ENCODE measurements at places on chromosomes 5 and 9.

DNA sequence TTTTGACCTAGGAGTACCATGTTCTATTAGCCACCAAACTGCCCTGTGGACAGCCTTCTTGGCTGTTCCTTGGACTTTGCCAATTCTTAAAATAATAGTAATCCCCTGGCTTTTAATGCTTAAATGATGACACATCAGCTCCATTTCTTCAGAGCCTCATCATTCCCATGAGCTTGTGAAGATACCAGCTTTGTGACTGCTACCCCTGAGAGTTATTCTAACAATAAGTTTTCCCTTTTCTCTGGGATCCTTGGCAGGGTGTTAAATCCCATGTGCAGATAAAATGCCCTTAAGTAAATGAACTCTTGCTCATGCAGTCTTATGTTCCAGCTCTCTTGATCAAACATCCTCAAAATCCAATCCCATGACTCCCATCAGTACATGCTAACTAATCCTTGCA, 415.3 kb downstream of the CETN3 start:
- no peak for DNase-seq

DNA sequence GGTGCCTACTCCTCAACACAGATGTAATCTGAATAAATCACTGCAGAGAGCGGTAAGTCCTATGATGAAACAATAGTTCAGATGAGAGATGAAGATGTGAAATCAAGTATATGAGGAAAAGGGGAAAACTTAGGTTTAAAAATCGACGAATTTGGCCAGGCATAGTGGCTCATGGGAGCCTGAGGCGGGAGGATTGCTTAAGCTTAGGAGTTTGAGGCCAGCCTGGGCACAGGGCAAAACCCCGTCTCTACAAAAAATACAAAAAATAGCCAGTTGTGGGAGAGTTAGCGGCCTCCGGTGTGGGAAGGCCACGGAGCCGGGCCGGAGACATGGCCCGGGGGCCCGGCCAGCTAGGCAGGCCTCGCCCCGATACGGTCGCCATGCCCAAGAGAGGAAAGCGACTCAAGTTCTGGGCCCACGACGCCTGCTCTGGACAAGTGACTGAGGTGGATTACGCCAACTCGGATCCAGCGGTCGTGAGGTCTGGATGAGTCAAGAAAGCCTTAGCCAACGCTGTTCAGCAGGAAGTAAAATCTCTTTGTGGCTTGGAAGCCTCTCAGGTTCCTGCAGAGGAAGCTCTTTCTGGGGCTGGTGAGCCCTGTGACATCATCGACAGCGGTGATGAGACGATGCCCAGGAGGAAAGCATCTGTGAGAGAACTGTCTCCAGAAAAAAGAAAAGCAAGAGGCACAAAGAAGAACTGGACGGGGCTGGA, 62.8 kb upstream of the SUB1 start:
- no peak for DNase-seq

DNA sequence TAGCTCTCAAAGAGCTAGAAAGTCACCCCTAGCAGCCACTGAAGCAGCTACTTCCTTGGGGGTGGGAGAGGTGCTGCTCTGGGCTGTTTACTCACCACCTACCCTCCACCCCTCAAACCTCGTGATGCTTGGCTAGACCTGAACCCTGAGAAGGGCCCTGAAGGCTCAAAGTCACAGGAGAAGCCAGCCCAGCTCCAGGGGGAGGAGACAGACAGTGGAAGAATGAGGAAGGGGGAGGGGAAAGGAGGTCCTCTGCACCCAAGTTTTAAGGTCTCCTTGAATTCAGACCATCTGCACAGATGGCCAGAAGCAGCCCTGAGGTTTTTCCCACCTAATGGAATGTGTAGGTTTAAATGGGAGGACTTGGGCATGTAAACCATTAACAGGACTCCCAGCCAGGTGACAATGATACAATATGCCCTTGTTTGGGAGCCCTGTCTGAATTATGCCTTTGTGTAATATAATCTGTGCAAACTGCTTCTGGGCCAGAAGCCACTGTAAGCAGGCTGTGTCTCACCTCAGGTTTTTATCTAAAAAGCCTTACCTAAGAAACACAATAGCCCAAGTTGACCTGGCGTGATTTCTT, 180.5 kb downstream of the PIK3R1 start:
- no peak for DNase-seq

- DNase-seq: no peak
These were observed 18.5 kb downstream of the MRPS27 start for GRCh38 chr5:72301557-72301956.

DNA sequence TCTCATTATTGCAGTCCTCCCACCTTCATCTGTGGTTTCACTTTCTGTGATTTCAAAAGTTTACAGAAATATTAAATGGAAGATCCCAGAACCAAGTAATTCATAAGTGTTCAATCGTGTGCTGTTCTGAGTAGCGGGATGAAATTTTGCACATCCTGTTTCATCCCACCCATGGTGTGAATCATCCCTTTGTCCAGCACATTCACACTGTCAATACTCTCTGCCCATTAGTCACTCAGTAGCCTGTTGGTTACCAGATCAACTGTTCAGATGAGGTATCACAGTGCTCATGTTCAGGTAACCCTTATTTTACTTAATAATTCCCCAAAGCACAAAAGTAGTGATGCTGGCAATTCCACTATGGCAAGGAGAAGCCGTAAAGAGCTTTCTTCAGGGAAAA, 26.8 kb downstream of the FAM81B start:
- DNase-seq: no peak

GRCh38 chr9:109868207-109868606, 88.2 kb downstream of the PALM2AKAP2 start:
- DNase-seq: no peak

DNA sequence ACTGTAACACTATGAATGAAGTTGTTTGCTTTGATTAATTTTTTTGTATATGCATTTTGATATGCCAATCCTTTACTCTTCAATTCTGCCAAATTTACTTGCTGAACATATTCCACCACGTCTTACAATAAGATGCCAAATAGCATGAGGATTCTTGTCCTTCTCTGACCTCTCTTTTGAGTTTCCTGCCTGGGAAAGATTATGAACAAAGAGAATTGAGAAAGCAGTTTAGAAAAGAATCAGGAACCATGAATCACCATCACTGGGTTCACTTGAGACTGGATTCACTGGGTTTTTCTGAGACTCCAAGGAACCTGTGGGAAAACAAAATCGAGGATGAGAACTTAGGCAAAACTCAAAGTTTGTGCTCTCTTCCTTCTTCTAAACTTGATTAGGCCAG, 256.5 kb downstream of the CETN3 start:
- DNase-seq: no peak

DNA sequence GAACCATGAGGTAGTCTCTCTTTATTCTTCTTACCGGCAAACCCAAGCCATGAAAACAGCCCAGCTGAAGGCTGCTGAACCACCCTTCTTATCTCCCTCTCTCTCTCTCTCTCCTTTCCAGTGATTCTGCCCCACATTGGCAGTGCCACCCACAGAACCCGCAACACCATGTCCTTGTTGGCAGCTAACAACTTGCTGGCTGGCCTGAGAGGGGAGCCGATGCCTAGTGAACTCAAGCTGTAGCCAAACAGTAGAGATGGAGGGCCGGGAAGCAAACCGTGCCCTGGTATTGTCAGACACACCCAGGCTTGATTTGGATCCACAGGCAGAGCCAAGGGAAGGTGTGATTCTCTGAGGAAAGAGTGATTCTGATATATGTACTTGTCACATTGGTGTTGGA, 14.0 kb downstream of the GRHPR start:
- no peak for DNase-seq

DNA sequence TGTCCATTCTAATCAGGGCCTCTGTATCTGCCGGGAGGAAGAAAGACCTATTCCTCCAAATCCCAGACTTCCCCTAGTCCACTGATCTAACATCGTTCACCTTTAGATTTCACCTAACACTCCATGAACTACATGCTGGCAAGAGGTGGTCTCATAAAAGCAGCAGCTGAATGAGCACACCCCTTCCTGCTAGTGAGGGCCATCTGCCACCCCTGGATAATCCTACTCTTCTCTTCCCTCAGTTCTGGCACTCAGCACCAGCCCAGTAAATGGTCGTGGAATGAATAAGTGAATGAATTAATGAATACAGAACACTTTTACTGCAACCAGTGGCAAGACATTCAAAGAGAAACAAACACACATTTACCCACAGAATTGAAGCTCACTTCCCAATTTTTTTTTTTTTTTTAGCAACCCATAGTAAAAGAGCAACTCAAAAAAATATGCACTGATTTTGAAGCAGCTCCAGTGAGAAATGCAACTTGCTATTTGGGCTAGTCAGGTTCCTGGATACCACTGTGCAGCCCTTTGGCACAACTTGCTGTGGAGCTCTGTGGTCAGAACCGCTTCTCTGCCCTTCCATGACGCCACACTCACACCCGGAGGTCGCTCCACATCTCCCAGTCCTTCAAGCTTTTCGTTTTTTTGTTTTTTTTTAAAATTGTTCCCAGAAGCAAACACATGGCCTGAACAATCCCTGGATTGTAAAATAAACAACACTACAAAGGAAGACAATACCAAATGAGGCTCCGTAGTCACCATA, 6.2 kb downstream of the RNF183 start:
- DNase-seq: no peak

Data from stimulated activated CD4-positive, alpha-beta T cell treated with anti-CD3 and anti-CD28 coated beads, TNF-alpha, amount 100 ng/mL, for 48 hours (primary cell).